ENCODE measurements at places on chromosomes 4 and X.

GRCh38 chr4:13240066-13240465, 244.1 kb downstream of the RAB28 start:
- DNase-seq = no peak

- peak; percentile 80 for DNase-seq
Observed at GRCh38 chr4:67522851-67523671, 22.2 kb downstream of the CENPC start.

- peak; percentile 57 for DNase-seq
Observed at GRCh38 chrX:51614353-51615012, 4.2 kb downstream of the CENPVL3 start.

DNA sequence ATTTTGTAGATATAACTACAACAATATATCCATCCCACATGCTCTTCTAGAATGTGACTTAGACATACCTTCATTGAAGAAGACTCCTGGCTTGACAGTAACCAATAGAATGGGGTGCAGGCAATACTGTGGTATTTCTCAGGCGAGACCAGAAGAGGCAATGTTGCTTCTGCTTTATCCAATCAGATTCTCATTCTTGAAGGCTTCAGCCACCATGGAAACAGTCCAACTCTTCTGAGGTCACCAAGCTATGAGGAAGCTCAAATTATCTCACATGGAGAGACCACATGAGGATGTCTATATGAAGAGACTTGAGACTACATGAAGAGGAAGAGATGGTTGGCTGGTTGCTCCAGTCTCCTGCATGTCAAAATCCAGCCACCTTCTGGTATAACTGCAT, 469.9 kb downstream of the PCDH10 start:
- peak; percentile 23 for DNase-seq

DNA sequence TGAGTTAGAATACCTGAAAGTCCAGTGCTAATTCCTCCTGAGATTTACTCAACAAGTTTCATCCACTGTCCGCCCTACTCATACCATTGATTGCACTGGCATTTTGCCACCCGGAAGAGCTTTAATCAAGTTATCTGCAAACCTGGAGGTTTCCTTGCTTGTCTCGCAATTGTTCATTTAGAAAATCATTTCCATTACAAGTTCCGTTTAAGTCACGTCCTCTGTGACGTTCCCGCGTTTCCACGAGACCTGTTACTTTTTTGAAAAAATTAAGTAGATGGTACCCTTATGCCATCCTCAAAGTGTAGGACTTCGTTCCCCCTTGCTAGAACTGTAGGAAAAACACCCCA, 761 bp upstream of the FRYL start:
- peak; percentile 57 for DNase-seq

Data from choroid plexus epithelial cell (primary cell).